Pulmonary artery endothelial cell (primary cell): ENCODE measurements at places on chromosomes 11 and 22. TPM values are rescaled to one million over a fixed set of nuclear protein-coding genes. Genes with fewer than 3 reads are reported as not detected.

GRCh38 chr11:34049028-34049427, 2.5 kb upstream of the CAPRIN1 start:
- DNase-seq, result no peak

- no peak for DNase-seq
Measured at GRCh38 chr11:21113876-21114275, 444.5 kb downstream of the NELL1 start.

- no peak for DNase-seq
Measured at GRCh38 chr11:44607319-44607962, 42.0 kb downstream of the CD82 start.

DNA sequence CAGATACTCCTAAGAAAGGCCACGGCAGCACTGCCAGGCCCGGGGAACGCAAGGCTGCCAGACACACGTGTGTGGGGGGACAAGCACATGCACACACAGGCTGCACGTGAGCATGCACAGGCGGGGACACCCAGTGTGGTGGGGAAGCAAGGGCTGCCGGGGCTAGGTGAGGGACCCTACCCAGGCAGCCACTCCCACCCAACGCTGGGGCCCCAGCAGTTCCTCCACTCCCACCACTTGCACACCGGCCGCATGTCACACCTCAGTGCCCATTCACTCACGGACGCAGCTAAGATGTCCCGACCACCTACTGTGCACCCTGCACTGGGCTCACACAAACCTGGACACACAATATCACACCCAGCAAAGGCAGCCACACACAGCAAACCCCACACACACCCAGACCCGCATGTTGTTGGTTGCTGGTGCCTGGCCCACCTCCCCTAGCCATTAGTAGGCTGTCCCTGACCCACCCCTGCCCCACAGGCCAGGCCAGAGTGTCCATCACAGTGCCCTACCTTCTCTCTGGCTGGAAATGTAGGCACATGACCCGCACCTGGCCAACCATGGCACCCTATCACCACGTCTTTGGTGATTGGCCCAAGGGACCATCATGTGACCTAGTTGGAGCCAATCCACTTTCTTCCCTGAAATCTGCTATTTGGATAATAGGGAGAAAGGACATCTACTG, 8.8 kb downstream of the SSTR3 start:
- no peak for DNase-seq

The CBL gene
- total RNA-seq, result 11.9 and 14.8 TPM in 2 replicates

GRCh38 chr22:32103658-32104315, 55.3 kb downstream of the C22orf42 start:
- no peak for DNase-seq

DNA sequence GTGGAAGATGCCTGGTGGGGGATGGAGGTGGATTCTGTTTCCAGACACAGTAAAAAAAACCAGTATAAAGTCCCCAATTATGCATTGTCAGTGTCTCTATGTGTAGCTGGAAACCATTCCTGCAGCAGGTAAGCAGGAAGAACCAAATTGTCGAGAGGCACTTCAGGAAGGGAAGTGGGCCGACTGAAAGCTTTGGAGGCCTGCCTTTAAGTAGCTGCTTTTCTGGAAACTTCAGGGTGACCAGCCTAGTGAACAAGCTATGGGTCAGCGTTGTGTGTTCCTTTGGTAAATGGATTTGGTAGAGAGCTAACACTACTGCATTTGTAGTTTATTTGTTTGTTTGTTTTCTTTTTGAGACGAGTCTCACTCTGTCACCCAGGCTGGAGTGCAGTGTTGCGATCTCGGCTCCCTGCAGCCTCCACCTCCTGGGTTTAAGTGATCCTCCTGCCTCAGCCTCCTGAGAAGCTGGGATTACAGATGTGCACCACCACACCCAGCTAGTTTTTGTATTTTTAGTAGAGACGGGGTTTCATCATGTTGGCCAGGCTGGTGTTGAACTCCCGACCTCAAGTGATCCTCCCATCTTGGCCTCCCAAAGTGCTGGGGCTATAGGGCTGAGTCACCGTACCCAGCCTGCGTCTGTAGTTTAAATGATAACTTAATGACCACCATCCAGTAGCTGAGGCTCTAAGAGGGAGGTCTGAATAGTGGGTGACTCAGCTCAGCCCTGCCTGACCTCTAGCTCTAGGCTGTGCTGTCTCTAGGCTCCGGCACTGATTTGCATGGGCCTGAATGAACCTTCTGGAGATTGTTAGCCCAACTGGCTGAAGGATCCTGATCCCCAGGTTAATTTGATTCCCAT, 12.8 kb downstream of the PTPRJ start:
- no peak for DNase-seq

- DNase-seq, result no peak
Measured at GRCh38 chr11:1847926-1848639, 4.8 kb upstream of the LSP1 start.

- no peak for DNase-seq
Measured at GRCh38 chr11:23406131-23406819, 546.0 kb upstream of the CCDC179 start.

- DNase-seq, result peak; percentile 10
Measured at GRCh38 chr11:70191495-70192140, 11.5 kb upstream of the FADD start.

- DNase-seq, result no peak
Measured at GRCh38 chr11:61290905-61291690, 4.0 kb downstream of the VWCE start.

GRCh38 chr11:71252770-71253730, 673 bp upstream of the SHANK2 start:
- DNase-seq, result no peak

DNA sequence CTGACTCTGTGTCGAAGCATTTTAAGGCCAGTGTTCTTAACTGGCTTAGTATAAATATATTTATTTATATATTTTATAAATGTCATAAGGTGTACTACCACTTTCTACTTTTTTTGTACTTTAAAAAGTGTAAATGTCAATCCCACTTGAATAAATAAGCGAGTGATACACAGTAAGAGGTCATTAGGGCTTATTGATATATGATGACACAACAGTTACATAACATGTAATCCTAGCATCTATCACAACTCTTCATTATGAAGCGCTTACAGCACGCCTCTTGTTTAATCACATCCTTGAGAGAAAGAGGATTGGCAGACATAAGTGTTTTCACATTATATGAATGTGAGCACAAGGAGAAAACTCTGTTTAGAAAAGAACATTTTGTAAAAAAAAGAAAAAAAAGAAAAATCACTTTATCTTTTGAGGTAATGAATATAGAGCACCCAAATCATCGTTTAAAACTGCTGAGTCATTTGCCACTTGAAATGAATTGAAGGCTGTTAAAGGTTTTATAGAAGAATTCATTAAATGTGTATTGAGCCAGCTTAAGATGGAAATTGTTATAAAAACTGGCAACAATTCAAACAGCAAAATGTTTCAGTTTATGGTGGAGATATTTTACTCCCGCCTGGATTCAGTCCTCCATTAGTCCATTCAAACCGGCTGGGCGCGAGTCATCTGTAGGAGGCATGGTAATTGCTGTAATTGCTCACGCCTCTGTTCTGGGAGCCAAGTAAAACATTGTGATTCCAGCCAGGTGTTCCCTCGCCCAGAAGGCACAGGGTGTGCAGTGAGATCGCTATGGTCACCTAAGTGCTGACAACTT, 627.3 kb upstream of the KIRREL3 start:
- DNase-seq, result no peak

The FGF4 gene
- not detected in 2 replicates for total RNA-seq

The ELP4 gene
- total RNA-seq, result 15.0 and 21.3 TPM in 2 replicates

GRCh38 chr11:1573903-1574237, 1.8 kb upstream of the DUSP8 start:
- DNase-seq, result no peak

DNA sequence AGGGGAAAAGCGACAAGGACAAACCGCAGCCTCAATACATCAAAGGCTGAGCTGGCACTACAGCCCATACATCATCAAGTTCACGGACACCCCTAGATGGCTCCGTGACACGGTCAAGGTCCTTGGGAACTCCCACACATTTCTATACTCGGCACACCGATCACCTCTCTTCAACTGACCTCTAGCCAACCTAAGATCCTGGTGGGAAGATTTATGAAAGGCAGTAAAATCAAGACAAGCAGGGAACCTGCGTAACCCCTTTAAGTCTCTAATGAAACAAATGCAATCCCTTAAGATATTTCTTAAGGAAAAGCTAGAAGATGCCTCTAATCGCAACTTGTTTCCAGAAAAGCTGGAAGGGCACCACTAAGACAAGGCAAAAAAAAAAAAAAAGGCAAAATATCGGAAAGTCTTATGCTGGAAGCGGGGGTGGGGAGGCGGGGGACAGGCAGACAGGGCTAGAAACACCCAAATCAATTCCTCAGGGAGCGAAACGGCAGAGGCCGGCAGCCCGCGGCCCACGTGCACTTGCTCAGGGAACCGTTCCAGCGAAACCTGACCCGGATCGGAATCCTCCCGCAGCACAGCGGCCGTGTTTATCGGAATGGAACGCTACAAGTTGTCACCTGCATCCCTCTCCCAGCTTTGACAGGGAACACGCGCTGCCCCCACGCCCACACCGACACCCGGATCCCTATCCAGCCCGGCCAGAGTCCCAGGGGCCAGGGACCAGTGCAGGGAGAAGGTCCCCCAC, 1.4 kb downstream of the ARHGAP20 start:
- no peak for DNase-seq

The MRGPRG gene
- total RNA-seq, result not detected in 2 replicates

GRCh38 chr11:58222721-58223120, 6.0 kb downstream of the OR10Q1 start:
- DNase-seq, result no peak

The CAPN1 gene
- 151 and 203 TPM in 2 replicates for total RNA-seq

DNA sequence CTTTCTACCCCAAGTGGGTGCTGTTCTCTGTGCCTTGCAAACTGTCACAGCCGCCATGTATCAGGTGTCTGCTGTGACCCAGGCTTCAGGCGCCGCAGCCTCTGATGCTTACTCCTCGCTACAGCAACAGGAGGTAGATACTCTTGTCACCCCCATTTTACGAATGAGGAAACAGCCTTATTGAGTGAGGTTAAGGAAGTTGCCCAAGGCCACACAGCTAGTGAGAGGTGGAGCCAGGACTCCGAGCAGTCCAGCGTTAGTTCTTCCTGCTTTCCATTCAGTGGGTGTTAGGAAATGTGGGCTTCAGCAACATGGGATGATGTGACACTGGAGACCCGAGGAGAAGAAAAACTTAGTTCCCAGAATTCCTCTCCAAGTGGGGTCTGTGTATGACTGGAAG, 14.3 kb downstream of the RNF215 start:
- DNase-seq, result no peak

- no peak for DNase-seq
Measured at GRCh38 chr11:11476971-11477645, 124.1 kb upstream of the CSNK2A3 start.

The GUCY1A2 gene
- total RNA-seq, result 0.14 and 1.6 TPM in 2 replicates

The KDM4D gene
- total RNA-seq, result 0.21 and 0.73 TPM in 2 replicates

GRCh38 chr11:12165237-12165875, 55.0 kb downstream of the MICAL2 start:
- DNase-seq, result no peak

The PDGFB gene
- total RNA-seq, result 53.3 and 69.0 TPM in 2 replicates

DNA sequence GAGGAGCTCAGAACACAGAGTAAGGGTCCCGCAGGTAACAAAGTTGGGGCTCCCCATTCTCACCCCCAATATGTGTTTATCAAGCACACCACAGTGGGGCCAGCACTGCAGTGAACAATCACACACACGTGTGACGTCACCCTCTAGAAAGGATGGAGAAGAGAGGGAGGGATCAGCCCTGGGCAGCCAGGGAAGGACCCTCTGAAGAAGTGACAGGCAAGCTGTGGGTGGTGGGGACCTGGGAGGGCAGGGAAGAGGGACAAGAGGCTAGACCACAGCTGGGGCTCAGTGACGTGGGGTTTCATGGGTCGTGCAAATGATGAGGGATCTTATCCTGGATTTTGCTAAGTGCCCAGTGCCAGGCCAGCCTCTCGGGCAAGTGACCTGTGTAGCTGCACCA, 28.7 kb upstream of the MYEOV start:
- DNase-seq, result no peak

DNA sequence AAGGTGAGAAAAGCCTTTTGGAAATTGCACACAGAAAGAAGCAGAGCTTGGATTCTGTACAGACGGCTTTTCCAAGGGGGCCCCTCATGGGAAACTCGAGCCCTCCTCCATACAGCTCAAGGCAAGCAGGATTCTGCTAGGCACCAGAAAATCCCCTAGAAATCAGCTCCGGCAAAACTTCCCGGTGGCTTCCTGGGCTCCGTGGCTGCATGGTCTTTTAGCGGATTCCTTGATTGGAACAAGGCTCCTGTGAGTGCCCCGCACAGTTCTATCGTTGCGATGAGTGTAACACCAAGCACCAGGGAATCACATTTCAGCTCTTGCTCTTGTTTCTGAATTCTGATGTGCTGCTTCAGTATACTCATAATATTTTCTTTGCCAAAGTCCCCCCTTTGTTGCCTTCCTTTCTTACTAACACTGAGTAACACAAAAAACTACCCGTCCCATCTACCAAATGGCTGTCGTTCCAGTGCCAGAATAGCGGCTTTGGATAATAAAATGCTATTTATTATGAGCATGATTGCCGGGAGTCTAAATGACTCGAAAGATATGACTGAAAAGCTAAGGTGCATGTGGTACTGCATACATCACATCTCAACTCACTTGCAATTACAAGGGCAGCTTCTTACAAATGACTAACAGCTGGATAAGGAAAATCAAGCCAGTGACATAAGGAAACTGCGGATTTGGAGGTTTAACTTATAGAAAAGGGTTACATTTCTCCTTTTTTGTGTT, 494.1 kb downstream of the DLG2 start:
- DNase-seq, result no peak

DNA sequence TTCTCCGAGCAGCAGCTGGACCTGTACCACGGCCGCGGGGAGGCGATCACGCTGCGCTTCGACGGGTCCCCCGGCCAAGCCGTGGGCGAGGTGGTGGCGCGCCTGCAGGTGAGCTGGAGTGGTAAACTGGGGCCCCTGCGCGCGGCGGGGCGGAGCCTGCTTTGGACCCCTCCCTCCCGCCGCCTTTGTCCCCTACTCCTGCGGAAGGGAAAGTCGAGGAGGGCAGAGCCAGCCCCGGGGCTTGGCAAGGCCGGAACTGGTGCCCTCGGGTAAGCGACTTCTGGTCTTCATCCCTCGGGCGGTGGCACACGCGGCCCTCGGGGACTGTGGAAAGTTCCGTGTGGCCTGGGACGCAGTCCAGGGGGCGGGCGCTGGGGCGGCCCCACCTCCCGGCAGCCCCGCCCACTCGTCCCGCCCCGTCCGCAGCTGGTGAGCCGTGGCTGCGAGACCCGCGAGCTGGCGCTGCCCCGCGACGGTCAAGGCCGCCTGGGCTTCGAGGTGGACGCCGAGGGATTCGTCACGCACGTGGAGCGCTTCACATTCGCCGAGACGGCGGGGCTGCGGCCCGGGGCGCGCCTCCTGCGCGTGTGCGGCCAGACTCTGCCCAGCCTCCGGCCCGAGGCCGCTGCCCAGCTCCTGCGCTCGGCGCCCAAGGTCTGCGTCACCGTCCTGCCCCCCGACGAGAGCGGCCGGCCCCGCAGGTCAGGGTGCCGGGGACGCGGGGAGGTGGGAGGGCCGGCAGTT, 9.2 kb downstream of the SIPA1 start:
- DNase-seq, result no peak
